Foreskin keratinocyte (primary cell): ENCODE measurements at places on chromosomes 12 and 14.

GRCh38 chr12:91628656-91629055, 446.0 kb upstream of the DCN start:
- DNase-seq = no peak

DNA sequence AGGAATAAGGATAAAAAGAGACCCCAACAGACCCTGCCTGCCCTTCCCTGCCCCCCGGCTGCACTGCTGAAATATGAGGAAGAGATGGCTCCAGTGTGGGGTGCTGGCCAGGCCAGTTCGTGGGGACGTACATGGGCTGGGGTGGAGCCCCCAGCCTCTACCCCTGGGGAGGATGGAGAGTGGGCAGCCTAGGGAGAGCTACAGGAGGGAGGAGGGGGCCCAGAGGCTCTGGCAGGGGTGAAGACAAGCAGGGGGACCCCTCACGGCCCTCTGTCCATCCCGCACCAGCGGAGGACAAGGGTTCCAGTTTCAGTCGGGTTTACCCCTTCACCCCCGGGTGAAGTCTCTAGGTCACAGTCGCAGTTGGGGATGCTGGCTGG, 11.0 kb upstream of the RPLP0 start:
- DNase-seq = no peak

GRCh38 chr12:122875590-122876220, 20.2 kb downstream of the VPS37B start:
- DNase-seq = no peak

GRCh38 chr12:40313928-40314327, 89.1 kb downstream of the LRRK2 start:
- no peak for DNase-seq

GRCh38 chr14:47541662-47542061, 133.7 kb downstream of the MDGA2 start:
- no peak for DNase-seq
